ENCODE measurements at places on chromosomes 12 and 14.
A peak's percentile ranks its signal among the peaks of the same experiment; 100 is the strongest.

DNA sequence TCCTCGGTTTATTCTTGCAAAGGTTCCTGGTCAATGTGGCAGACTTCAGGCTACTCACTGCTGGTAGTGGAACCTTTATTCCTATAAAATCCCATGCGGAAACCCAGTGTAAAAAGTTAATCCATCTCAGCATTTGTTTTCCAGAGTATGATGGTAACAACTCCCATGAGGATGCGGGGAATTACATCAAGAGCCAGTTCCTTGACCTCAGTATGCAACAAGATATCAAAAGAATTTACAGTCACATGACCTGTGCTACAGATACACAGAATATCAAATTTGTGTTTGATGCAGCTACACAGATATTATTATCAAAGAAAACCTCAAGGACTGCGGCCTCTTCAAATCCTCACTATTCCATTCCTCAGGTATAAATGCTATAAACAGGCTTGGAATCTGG is 19.3 kb downstream of the CPM start:
- no peak for DNase-seq

GRCh38 chr12:3201339-3202051 is 124.3 kb downstream of the TSPAN9 start:
- no peak for DNase-seq

DNA sequence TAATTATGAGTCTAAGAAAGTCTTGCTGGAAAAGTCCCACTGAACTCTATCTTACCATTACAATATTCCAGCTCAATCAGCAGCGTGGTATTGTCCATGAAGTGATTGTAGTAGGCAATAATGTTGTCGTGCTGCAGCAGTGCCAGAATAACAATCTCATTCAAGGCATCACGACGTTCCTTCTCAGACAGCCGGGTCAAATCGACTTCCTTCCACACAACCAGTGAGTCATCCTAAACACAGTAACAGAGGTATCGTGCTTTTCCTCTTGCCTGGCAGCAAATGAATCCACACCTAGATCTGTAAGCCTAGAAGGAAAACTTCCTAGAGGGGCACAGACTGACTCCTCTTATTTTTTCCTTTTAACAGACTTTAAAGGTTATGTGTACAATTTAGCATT is 2.9 kb downstream of the NEK9 start:
- DNase-seq = no peak

DNA sequence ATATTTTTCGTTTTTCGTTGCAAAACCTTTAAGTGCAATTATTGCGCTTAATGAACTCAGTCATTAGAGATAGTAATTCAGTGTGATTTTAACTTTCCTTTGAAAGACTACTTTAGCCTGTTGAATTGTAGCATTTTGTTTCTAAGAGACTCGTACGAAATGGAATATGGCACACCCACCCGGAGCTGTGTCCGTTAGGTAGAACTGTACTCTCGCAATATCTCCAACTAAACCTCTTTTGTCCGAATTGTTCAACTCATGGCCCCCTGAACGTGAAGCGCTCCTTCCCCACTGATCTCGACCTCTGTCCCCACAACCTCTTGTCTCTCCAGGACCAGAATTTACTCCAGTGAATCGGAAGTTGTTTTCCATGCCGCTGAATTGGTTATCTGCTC is 800 bp downstream of the PCNX4 start:
- DNase-seq = peak; percentile 73

DNA sequence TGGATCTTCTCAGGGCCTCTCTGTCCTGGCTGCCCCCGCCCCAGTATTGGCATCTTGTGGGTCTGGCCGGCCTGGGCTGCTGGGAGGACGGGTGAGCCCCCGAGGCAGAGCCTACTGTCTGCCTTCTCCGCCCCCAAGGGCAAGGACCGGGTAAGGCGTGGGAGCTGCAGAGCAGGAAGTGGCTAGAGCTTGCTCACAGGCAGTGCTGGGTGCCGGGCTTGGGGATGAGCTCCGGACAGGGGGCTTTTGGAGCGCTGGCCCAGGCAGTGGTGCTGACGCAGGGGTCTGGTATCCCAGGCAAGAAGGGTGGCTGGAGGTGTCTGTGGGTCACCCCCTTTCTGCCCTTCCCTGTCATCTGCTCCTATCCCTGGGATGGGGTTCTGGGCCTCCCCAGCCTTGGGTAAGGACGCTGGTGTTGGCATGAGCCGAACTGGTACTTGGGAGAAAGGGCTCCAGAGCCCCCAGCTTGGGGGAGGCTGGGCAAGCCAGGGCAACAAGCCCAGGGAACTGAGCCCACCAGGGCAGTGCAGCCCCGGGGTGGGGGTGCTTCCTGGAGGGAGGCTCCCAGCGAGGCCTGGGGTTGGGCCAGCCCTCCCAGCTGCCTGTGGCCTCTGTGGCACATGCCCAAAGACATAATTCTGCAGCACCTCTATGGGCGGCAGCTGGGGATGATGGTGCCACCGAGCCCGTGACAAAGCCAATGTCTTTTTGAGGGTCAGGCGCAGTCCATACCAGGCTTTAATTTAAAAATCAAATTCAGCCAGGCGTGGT is 126.3 kb downstream of the KIF26A start:
- no peak for DNase-seq

- no peak for DNase-seq
Measured at GRCh38 chr12:38391007-38391406, 74.4 kb downstream of the ALG10B start.

DNA sequence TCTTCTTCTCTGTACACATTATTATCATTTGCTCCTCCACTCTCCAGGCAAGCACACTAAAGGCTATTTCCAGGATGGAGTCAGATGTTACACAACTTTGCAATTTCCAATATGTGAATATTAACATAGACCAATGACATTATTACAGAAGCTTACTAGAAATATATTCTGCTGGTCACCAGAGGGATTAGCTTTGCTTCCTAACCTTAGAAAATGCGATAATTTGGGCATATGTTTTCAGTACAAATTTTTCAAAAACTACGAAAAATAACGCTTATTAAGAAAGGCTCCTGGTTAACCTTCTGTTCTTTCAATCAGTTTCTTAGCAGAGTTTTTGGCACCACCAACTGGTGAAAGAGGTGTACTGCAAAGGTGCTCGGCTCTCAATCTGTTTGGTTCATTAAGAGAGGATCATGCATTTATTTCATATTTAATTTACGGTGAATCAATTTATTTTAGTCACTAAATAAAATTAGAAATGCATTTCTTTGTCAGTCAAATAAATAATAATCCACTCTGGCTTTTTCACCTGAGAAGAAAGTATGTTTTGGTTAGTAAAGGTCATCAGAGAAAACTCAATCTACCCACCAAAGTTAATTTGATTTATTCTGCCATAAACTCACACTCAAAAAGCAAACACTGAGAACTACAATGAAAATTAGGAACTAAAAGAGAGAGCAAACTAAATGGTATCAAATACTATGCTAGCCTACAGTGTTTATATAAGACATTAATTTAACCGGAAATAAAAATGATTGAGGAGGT is 39.2 kb downstream of the EFCAB11 start:
- peak; percentile 81 for DNase-seq

GRCh38 chr12:24584032-24584675 is 364.7 kb downstream of the BCAT1 start:
- no peak for DNase-seq

- DNase-seq = no peak
Measured at GRCh38 chr12:93767524-93767863, 90.3 kb downstream of the CRADD start.

- DNase-seq = no peak
Measured at GRCh38 chr12:102741196-102741595, 175.8 kb downstream of the PAH start.

DNA sequence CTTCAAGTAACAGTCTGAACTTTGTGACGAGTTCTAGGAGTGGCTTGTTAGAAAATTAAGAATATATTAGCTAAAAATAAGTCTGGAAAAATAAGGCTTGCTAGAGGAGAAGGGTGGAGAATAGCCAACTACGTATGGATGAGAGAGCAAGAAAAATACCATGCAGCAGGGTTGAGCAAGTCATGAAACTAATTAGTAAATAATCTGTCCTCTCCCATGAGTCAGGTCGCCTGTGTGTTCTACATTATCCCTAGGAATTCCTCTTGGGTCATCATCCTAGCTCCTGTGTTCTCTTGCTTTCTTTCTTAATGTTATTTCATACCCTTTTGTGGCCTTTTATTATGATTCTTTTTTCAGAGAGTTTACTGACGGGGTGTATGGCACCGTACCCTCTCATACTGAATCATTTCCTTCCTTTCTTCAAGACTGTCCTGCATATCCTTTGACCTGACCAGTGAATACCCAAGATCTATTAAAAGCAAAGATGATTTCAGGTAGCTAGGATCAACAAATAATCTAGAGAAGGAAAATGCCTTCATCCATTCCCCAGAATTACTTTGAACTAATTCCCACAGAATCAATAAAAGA is 177.2 kb upstream of the NPAS3 start:
- no peak for DNase-seq

DNA sequence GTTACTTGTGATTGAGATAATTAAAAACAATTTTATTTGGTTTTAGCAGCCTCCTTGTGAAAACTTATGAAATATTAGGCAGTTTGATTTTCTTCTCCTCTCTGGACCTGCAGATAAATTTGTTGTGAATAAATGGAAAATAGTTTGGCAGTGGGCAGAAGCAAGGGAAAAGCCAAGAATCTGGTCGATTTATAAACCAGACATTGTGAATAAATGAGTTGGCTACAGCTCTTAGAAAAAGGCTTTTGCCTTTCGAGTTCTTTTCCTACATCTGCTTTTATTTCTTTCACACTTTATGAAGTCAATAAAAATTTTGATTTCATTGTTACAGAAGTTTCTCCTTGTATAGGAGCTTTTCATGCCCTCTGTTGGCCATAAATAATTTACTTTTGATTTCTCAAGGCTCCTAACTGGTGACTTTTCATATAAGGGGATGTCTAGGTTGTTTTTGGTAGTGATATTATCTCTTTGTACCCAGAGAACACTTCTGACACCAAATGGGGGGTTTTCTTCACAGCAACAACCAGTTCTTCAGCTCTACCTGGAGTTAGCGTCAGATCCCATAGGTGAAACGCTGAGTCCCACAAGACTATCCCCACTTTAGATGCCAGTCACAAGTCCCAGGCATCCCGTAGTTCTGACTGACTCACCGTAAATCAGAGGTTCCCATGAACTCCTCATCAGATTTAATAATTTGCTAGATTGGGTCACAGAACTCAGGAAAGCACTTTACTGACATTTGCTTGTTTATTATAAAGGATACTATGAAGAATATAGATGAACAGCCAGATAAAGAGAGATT is 136.5 kb upstream of the DNM1L start:
- DNase-seq = peak; percentile 45

GRCh38 chr12:22377731-22378496 is 43.4 kb upstream of the ST8SIA1 start:
- DNase-seq = no peak

DNA sequence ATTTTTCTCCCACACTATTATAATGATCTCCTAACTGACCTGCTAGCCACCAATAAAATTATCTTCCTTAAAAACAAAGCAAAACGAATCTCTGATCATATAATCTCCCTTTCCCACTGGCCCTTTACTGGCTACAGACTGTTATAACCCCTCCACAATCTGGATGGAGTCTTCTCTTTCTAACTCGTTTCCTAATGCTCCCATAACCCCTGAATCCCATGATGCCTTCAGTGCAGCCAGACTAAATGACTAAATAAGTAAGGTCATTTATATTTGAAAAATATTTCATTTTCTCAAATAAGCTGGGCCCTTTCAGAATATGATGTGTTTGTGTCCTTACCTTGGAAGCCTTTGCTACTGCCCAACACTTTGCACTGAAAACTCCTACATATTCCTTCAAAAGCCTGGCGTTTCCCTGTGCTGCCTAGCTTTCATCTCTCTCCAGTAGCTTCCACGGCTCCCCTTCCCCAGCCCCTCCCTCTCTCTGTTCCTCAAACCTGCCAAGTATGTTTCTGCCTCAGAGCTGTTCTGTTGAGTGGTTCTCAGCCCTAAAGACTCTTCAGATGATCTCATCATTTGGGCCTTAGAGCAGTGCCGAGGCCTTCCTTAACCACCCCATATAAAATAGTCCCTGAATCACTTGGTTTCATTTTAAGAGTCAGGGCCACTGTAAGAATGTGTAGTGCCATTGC is 91.7 kb downstream of the MYRFL start:
- no peak for DNase-seq

DNA sequence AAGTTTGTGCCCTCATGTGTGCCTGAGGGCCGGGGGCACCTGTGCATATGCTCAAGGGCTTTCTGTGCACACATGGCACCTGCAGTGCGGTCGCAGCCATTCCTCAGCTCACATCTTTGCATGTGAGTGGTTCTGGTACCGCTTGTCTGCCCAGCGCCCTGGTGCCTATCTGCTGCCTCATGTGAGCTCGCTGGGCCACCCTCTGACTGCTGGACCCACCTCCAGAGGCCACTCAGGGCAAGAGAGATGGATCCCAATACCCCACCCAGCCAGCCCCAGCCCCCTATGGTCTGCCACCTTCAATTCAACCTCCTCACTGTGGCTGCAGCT is 5.4 kb upstream of the AMN start:
- DNase-seq = no peak

- no peak for DNase-seq
Measured at GRCh38 chr12:56867216-56867615, 67.0 kb downstream of the SDR9C7 start.

Measured in midbrain (tissue), 1 donor.